Suprapubic skin (tissue), 4 donors: ENCODE measurements at places on chromosomes 1 and 21. TPM values are rescaled to one million over a fixed set of nuclear protein-coding genes. Genes with fewer than 3 reads are reported as not detected.

DESI2 gene
- 30.7 TPM for total RNA-seq

SPRR2D gene
- total RNA-seq = 12.3 TPM

GBP6 gene
- 0.26 TPM for total RNA-seq

UBAP2L gene
- total RNA-seq = 93.0 TPM

SHE gene
- total RNA-seq = 4.2 TPM

TNN gene
- 0.16 TPM for total RNA-seq

ACKR1 gene
- 36.0 TPM for total RNA-seq

EXTL1 gene
- 3.4 TPM for total RNA-seq

GOLT1A gene
- not detected for total RNA-seq

XCL2 gene
- total RNA-seq = not detected

CD1E gene
- 4.9 TPM for total RNA-seq

DAB1 gene
- total RNA-seq = 0.26 TPM

FCMR gene
- total RNA-seq = 1.9 TPM

YOD1 gene
- total RNA-seq = 50.7 TPM

RGSL1 gene
- not detected for total RNA-seq

FALEC gene
- not detected for total RNA-seq

FMO5 gene
- 37.8 TPM for total RNA-seq

ALDH9A1 gene
- total RNA-seq = 63.4 TPM

COL9A2 gene
- total RNA-seq = 5.4 TPM

SH2D2A gene
- not detected for total RNA-seq

FCRL6 gene
- total RNA-seq = 0.49 TPM

HSD3B2 gene
- not detected for total RNA-seq
